ENCODE measurements at places on chromosomes 3 and 15. TPM values are rescaled to one million over a fixed set of nuclear protein-coding genes. Genes with fewer than 3 reads are reported as not detected.

DNA sequence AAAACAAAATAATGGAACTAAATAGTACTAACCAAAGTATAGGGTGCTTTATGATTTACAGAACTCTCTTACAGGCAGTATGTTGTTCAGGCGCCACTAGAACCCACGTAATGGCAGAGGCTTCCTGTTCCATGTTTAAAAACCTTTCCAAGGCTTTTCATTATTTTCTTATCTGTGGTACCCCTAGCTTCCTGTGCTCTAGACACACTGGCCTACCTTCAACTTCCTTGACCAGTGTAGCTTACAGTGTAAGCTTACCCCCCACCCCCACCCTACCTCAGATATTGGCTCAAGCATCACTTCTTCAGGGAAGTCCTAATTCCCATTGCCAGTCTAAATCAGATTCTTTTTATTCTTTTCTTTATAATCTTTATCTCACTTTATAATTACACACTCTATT, 2.9 kb downstream of the NR2C2 start:
- no peak for DNase-seq

GRCh38 chr3:151213151-151213550, 10.1 kb upstream of the GPR171 start:
- no peak for DNase-seq

ATP13A5 gene
- 0.27 TPM for total RNA-seq

ULK4 gene
- total RNA-seq, result 22.6 TPM

GRCh38 chr3:42632146-42632545, 21.4 kb upstream of the ZBTB47 start:
- no peak for DNase-seq

LXN gene
- 5.0 TPM for total RNA-seq

GRCh38 chr3:10753964-10754363, 62.1 kb upstream of the SLC6A11 start:
- DNase-seq, result no peak

DNA sequence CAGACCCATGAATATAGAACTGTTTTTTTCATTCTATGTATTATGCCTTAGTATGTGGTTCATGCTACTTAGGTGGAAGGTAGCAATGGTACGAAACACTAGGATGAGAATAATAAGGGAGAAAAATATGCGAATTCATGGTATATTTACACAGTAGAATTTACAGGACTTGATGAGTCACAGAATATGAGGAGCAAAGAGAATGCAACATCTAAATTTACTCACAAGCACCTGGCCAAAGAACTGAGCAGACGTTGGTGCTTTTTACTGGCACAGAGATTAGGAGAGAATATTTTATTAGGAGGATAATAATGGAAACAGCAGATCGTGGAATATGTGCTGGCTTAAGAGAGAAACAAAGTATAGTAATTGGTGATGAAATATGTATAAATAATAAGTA, 785.4 kb upstream of the ROBO1 start:
- DNase-seq, result no peak

- DNase-seq, result no peak
Observed at GRCh38 chr3:196207833-196208607, 3.2 kb downstream of the ZDHHC19 start.

DPPA2 gene
- not detected for total RNA-seq

DNA sequence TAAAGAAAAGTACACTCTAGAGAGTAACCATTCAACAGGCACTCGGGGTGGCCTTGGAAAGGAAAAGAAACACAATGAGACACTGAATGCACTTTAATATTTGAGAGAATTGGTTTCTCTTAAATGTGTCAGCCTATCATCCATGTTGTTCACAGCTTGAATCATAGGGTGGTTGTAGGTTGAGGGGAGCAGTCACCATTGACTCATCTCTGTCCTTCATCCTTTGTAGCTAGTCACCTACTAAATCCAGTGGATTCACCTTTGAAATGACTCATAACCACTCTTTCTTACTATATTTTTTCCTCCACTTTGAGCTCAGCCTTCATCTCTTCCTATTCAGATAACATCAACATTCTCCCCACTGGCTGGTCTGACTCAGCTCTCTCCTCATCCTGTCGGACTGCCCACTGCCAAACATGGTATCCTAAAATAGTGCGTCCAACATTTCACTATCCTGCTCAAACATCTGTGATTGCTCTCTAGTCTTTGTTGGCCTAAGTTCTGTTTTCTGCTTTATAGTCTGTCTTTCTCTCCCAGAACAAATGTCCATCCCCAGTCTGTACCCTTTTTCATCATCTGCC, 182.7 kb upstream of the GADL1 start:
- DNase-seq, result no peak

ASB14 gene
- 0.27 TPM for total RNA-seq

DNA sequence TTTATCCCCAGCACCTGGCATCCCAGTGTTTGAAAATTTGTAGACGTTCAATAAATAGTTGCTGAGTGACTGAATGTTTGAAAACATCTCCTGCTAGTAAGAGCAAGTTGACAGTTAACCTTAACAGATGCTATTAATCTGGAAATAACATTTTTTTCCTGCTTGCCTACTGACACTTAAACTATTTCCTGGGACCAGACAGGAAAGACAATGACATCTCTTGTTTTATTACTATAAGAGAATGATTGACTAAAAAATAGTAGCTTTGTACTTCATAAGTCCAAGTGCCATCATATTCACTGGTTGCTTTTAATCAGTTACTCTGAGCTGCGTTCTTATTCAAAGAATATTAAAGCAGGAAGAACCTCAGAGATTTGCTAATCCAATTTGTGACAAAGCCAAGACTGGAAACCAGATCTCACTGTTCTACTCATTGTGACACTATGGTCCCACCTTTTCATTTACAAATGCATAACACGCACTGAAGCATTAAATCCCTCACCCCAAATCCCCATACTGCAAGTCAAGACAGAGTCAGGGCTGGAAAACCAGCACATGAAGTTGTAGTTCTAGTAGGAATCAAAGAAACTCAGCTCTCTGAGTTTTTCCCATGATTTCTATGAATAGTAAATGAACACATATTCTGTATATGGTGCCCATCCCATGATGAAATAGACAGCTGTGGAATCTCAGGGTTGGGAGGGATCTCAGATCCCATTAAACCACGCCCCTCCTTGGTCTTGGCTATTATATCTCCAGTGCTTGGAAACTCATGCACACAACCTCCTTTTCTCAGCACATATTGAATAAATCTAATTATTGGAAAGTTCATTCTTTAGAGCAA, 212.7 kb upstream of the P2RY1 start:
- no peak for DNase-seq

ANKRD34C gene
- total RNA-seq, result 2.4 TPM

DNA sequence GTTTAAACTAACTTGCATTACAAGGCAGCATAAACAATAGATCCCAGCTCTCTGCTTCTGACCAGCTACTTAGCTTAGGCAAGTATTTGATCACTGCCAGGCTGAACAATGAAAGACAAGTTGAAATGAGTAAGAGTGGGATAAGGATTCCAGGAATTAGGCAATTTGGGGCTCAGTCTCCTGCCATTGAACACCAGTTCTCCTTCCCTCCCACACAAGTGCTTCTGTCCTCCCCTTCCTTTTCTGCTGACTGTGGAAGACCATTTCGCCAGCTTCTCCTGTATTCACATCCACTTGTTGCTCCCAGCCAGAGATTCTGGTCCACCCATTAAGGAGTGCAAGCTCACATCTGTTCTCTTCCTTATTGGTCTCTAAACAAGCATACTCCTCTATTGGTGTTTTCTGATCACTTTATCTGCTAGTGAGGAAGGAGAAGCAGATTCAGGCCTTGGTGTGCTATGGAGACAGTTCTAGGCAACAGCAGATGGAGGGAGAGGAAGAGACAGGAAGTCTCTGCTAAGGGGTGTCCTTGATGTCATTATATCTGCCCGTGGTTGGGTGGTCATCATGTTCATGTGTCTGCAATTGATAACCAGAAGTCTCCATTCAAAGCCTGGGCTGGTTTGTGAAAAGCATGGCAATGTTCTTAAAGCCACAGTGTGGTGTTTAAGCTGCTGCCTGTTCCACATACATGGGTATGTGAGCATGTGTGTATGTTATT, 121.5 kb downstream of the PLCL2 start:
- no peak for DNase-seq

FRMD5 gene
- 27.9 TPM for total RNA-seq

- no peak for DNase-seq
Observed at GRCh38 chr3:117586161-117586560, 876.6 kb downstream of the TUSC7 start.

DNA sequence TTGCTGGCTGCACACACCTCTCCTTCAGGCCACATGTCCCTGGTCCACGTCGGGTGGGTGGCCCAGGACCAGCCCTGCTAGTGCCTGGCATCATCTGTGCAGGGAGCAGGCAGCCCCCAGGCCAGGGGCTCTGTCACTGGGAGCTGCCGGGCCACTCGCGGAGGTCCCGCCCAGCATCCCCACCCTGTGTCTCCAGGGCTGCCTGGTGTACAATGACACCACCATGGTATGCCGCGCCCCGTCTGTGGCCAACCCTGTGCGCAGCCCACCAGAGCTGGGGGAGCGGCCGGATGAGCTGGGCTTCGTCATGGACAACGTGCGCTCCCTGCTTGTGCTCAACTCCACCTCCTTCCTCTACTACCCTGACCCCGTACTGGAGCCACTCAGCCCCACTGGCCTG, 34.3 kb downstream of the PLXNA1 start:
- DNase-seq, result no peak

TTLL13 gene
- 0.36 TPM for total RNA-seq

GRCh38 chr3:160402221-160403027, 3.0 kb downstream of the SMC4 start:
- no peak for DNase-seq

- no peak for DNase-seq
Observed at GRCh38 chr15:96355568-96356187, 25.2 kb downstream of the NR2F2 start.

ZNF80 gene
- 0.09 TPM for total RNA-seq

DNA sequence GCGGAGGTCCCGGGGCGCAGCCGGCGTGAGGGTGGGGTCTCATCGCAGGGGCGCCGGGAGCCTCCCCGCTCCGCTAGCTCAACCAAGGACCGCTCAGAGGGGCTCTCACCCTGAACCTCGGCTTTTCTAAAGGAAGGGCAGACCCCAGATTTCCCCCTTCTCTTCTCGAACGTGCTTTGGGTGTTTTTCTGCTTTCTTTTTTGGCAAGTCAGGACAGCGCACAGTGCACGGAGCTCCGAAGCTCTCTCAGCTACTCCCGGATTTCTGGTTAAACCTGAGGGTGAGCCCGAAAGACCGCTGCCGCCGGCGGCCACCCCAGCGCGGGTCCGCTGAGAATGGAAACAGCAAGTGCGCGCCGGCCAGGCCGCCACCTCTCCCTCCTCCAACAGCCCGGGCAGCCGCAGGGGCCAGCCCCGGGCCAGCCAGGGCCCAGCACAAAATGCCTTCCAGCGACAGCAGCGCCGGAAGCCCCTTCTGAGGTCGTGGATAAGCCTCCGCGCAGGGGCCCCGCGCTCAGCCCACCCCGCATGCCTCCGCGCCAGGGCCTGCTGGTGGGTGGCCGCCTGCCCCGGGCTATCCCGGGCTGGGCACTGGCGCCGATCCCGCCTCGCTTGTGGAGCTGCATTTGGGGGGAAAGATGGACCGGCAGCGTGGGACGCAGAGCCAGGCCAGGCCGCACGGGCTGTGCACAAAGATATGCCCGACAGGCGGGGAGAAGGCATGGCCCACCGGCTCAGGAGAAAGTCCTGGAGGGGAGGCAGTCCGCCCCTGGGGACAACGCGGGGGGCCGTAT, 8.2 kb upstream of the OCA2 start:
- no peak for DNase-seq

DNA sequence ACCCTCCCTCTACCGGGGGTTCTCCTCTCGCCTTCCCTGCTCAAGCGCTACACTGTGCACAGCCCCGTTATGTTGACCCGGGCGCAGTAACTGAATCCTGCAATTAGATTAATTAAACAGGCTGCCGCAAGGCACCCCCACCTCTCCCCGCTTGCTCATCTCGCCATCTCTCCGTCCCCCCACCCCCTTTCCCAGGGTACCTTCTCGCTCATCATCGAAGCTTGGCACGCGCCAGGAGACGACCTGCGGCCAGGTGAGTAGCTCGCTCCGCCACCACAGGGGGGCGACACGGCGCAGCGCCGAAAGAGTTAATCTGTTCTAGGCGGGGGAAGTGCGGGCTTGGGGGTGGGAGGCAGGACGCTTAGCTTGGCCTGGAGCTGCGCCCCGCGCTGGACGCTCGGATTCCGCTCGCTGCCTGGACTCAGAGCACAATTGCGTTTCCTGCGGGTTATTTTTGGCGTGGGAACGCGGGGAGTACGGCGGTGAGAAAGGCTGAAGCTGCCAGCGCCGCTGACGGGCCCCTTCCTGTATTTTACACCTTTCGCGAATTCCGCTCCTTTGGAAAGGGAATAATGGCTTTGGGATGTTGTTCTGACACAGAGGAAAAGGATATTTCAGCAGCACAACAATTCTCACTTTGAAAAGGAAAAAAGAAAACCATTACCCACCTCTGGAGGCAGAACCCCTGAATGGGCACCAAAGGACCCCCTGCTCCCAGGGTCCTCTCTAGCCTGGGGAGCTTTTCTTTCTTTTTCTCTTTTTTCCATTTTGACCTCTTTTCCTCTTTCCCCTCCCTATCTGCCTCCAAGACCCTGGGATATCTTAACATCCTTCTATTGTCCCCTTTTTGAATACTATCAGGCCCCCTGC, 1.5 kb downstream of the DLL4 start:
- DNase-seq, result peak; percentile 77

GRCh38 chr3:61560517-61561373, 626 bp upstream of the PTPRG start:
- peak; percentile 58 for DNase-seq

- DNase-seq, result no peak
Observed at GRCh38 chr3:131549340-131549739, 46.6 kb upstream of the MRPL3 start.

GRCh38 chr3:39962581-39962980, 153.2 kb downstream of the MYRIP start:
- no peak for DNase-seq

GRCh38 chr3:102053375-102053989, 204.2 kb downstream of the NFKBIZ start:
- DNase-seq, result no peak

DNA sequence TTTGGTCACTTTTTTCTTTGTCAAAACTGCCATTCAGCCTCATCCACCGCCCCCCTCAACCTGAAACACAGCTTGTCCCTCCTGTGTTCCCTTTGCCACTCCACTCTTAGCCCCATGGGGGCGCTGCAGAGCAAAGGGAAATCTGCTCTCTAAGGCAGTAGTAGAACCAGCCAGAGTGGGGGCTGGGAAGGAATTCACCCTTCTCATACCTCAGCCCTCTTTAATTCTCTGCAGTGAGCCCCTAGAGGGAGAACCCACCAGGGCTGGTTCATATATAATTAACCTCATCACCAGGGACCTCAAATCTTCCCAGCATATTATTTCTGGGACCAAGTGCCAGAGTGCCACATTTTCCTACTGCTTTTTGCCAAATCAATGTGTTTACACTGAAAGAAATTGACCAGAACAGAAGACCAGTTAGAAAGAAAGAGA, 2.8 kb upstream of the BCL6 start:
- peak; percentile 81 for DNase-seq

- DNase-seq, result no peak
Observed at GRCh38 chr15:39586387-39587095, 5.7 kb downstream of the THBS1 start.

REC114 gene
- not detected for total RNA-seq

- DNase-seq, result no peak
Observed at GRCh38 chr3:14555835-14556234, 15.7 kb upstream of the GRIP2 start.

- peak; percentile 62 for DNase-seq
Observed at GRCh38 chr3:184419171-184419570, 39.3 kb downstream of the CHRD start.

All from cerebellum (tissue), 4 donors.